Right lung (tissue), 10 donors: ENCODE measurements at places on chromosomes 7 and 10.

- DNase-seq: no peak
Measured at GRCh38 chr10:13337827-13338196, 10.3 kb downstream of the SEPHS1 start.

DNA sequence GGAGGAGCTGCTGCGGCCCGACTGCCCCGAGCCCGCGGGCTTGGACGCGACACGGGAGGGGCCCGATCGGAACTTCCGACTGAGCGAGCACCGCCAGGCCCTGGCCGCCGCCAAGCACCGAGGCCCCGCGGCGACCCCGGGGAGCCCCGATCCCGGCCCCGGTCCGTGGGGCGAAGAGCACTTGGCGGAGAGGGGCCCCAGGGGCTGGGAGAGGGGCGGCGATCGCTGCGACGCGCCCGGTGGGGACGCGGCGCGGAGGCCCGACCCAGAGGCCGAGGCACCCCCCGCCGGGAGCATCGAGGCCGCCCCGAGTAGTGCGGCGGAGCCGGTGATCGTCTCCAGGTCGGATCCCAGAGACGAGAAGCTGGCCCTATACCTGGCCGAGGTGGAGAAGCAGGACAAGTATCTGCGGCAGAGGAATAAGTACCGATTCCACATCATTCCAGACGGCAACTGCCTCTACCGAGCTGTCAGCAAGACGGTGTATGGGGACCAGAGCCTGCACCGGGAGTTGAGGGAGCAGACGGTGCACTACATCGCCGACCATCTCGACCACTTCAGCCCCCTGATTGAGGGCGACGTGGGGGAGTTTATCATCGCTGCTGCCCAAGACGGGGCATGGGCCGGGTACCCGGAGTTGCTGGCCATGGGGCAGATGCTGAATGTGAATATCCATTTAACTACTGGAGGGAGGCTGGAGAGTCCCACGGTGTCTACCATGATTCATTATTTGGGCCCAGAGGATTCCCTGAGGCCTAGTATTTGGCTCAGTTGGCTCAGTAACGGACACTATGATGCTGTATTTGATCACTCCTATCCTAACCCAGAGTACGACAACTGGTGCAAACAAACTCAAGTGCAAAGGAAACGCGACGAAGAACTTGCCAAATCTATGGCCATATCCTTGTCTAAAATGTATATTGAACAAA, 1.4 kb downstream of the OTUD1 start:
- no peak for DNase-seq

DNA sequence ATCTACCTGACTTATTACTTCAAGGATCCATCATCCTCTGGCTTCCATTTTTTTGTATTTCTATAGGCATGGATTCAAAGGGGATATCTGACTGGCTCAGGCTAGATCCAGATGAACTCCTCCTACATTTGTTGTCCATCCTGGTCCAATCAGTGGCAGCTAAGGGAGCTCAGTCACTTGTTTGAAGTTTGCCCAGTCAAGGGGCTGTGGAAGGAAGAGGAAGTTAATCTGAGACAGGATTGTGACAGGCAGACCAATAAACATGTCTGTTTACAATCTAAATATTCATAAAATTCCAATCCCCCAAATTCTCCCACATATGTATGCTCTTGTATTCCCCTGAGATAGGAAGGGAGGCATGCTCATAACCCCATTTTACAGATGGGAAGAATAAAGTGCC, 48.7 kb downstream of the CAV1 start:
- no peak for DNase-seq

GRCh38 chr10:130140425-130140824, 4.2 kb downstream of the GLRX3 start:
- no peak for DNase-seq

GRCh38 chr7:95886501-95887090, 114.2 kb downstream of the DYNC1I1 start:
- peak; percentile 40 for DNase-seq

GRCh38 chr7:41039386-41039953, 663.4 kb downstream of the INHBA start:
- no peak for DNase-seq

DNA sequence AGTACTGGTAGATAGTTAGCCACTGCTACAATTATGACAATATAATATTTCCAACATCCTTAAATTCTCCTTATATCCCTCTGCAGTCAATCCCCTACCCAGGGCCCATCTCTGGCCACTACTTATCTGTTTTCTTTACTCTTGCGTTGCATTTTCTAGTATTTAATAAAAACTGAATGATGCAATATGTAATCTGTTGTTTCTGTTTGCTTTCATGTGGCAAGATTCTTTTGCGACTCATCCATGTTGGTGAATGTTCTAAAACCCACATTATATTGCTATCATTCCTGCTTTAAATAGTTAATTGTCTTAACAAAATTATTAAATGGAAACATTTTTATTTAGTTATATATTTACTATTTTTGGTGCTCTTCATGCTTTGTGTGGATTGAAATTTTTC, 338.5 kb downstream of the MDFIC start:
- no peak for DNase-seq

- no peak for DNase-seq
Measured at GRCh38 chr10:10897400-10897799, 120.3 kb upstream of the CELF2 start.

DNA sequence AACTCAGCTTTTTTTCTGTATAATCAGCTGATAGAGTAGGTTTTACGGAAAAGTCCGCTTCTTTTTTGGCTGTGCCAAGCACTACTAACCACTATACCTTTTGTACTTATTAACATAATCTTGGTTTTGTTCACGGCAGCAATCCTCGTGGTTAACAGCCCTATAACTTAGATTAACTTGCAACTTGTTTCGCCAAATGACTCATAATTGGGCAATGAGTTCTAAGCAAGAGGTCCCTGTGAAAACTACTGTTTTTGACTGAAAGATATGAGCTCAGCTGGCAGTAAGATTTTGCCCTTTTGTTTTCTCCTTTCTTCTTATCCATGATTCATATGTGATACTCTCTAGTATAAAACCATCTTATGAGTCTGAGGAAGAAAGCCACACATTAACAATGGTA, 345.0 kb upstream of the PCDH15 start:
- DNase-seq: no peak

- no peak for DNase-seq
Measured at GRCh38 chr7:140402178-140402835, 1.6 kb upstream of the RAB19 start.

GRCh38 chr7:157388301-157388700, 51.5 kb downstream of the DNAJB6 start:
- no peak for DNase-seq

DNA sequence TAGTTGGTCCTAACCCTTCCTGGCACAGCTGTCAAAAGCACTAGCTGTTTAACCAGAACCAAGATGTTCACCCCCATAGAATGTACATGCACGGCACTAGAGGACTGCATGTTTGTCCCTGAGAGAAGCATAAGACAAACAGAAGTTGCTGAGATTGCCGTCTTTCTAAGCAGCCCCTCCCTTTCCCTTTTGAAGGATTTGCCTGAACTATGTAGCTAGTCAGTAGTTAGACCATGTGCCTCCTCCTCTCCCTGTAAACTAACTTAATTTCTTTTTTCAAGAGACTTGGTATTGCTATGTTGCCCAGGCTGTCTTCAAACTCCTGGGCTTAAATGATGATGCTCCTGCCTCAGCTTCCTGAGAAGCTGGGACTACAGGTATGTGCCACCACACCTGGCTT, 40.7 kb downstream of the TBC1D12 start:
- no peak for DNase-seq

- no peak for DNase-seq
Measured at GRCh38 chr10:43220657-43221418, 46.0 kb downstream of the RASGEF1A start.

GRCh38 chr10:91007655-91008054, 86.8 kb upstream of the ANKRD1 start:
- DNase-seq: no peak

- DNase-seq: no peak
Measured at GRCh38 chr10:71213761-71214440, 1.5 kb downstream of the UNC5B start.

DNA sequence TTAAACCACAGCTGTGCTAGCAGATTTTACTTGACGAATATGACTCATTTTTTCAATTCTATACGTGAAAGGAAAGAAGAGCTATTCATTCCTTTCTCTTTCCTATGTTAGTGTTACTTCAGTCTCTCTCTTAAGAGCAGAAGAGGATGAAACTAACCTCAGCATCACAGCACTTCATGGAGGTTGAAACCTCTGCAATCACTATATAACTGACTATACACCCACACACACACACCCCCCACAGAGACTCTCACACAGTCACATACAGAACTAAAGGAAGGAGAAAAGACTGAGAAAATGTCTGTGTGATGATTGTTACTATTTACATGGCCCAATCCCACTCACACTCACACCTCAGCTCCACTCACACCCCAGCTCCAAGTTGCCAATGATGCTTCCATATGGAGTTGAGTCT, 104.2 kb downstream of the KIF20B start:
- DNase-seq: no peak

DNA sequence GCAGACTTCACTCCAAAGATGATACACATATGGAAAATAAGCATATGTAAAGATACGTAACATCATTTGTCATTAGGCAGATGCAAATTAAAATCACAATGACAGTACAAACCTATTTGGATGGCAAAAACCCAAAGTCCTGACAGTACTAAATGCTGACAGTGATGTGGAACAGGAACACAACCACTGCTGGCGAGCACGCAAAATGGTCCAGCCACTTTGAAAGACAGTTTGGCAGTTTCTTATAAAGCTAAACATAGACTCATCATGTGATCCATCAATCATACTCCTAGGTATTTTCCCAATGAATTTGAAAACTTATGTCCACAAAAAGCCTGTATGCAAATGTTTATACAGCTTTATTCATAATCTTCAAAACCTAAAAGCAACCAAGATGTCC, 200.7 kb downstream of the RAMP3 start:
- no peak for DNase-seq

DNA sequence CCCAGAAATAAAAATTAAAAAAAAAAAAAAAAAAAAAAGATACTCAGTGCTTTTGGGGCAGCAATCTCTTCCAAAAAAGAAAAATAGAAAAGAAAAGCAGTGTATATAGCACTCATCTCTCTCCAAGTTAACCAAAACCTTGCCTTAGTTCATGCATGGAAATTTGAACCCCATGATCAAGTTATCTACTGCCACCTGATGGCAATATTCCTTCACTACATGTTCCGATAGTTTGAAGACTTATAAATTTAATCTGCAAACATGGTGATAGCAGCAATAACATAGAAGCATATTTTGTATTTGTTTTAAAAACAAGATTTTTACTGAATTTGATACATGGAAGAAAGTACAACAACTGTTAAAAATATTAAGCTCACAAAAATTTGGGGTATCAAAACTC, 48.6 kb upstream of the SLIT1 start:
- DNase-seq: peak; percentile 25
